Trophoblast cell (in vitro differentiated cells and primary cell): ENCODE measurements at places on chromosomes 5 and 9.

GRCh38 chr5:59565551-59565950 is 328.0 kb downstream of the PDE4D start:
- DNase-seq = no peak
- peaks cover 4% of the 10 kb centered on the region for H3K4me1 ChIP-seq
- H3K4me3 ChIP-seq = no peak overlapping the region
- no peak overlapping the region for H3K27ac ChIP-seq
- no peaks in the 10 kb centered on the region for H3K36me3 ChIP-seq

GRCh38 chr9:6902423-6902822 is 144.7 kb downstream of the KDM4C start:
- H3K27me3 ChIP-seq = no peaks in the 10 kb centered on the region
- DNase-seq = no peak
- H3K27ac ChIP-seq = no peak overlapping the region
- H3K4me3 ChIP-seq = no peak overlapping the region
- H3K4me1 ChIP-seq = no peaks in the 10 kb centered on the region
- H3K36me3 ChIP-seq = no peaks in the 10 kb centered on the region

DNA sequence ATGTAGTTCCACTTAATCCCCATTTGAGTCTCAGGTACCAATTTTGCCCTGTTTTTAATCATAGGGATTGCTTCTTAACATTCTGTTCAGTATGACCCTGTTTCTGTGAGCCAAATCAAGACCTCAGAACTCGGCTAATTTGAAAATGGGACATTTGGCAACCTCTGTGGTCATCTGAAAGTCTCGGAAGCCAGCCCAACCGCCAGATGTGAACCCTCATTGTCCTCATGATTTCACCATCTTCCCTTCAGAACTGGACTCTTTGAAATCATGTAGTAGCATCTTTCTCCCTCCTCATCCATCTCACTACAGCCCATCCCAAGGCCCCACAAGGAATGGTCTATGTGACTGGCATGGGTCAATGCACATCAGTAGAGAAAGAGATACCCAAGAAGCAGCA is 88.9 kb downstream of the S1PR3 start:
- no peaks in the 10 kb centered on the region for H3K27me3 ChIP-seq
- no peaks in the 10 kb centered on the region for H3K4me1 ChIP-seq
- H3K4me3 ChIP-seq = no peak overlapping the region
- H3K27ac ChIP-seq = no peak overlapping the region
- DNase-seq = no peak

DNA sequence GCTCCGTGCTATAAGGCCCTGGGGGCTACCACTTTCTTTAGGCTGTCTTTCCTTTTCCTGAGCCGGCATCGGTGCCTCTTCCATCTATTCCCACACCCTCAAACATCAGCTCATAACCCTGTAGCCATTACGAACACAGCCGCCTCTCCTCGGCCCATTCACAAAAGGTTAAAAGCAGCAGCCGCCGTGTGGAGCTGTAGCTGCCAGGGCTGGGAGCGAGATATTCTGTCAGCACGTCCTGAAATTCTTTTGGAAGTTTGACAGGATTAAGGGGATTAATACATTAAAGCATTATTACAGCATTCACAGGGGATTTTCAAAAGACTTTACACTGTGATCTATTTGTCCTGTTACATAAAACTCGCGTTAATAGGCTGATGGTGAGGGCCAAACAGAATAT is 428.2 kb downstream of the CDK5RAP2 start:
- H3K4me1 ChIP-seq = no peaks in the 10 kb centered on the region
- H3K36me3 ChIP-seq = no peaks in the 10 kb centered on the region
- DNase-seq = no peak
- H3K4me3 ChIP-seq = no peak overlapping the region

GRCh38 chr5:180873615-180874520 is 12.8 kb upstream of the ZFP62 start:
- H3K36me3 ChIP-seq = no peaks in the 10 kb centered on the region
- no peak overlapping the region for H3K27ac ChIP-seq
- H3K4me1 ChIP-seq = peaks cover 2% of the 10 kb centered on the region

DNA sequence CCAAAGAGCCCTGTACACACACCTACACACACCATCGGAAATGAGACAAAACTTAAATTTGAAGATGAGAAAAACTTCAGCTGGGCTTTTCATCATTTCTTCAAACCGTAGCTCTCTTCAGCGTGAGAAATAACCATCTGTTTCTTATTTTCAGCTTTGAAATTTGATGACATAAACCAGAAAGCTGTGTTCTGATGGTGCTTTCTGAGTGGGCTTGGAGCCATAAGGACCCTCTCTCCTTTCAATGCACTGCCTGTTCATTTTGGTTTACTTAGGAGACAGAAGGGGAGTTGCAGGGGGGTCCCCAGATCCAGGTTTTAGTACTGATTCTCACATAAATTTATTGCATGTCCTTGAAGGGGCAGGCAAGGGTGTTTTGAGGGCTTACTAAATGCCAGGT is 9.5 kb downstream of the FBXO10 start:
- H3K4me1 ChIP-seq = no peaks in the 10 kb centered on the region
- no peak overlapping the region for H3K4me3 ChIP-seq
- peaks cover 4% of the 10 kb centered on the region for H3K36me3 ChIP-seq
- no peak for DNase-seq

GRCh38 chr9:22373636-22374035 is 73.0 kb upstream of the DMRTA1 start:
- H3K4me3 ChIP-seq = no peak overlapping the region
- DNase-seq = no peak
- H3K27me3 ChIP-seq = no peaks in the 10 kb centered on the region
- no peak overlapping the region for H3K27ac ChIP-seq

- peaks cover 2% of the 10 kb centered on the region for H3K36me3 ChIP-seq
- no peaks in the 10 kb centered on the region for H3K4me1 ChIP-seq
- no peak overlapping the region for H3K27ac ChIP-seq
- H3K27me3 ChIP-seq = no peaks in the 10 kb centered on the region
- DNase-seq = no peak
Observed at GRCh38 chr9:76087976-76088375, 197.5 kb downstream of the PCSK5 start.

DNA sequence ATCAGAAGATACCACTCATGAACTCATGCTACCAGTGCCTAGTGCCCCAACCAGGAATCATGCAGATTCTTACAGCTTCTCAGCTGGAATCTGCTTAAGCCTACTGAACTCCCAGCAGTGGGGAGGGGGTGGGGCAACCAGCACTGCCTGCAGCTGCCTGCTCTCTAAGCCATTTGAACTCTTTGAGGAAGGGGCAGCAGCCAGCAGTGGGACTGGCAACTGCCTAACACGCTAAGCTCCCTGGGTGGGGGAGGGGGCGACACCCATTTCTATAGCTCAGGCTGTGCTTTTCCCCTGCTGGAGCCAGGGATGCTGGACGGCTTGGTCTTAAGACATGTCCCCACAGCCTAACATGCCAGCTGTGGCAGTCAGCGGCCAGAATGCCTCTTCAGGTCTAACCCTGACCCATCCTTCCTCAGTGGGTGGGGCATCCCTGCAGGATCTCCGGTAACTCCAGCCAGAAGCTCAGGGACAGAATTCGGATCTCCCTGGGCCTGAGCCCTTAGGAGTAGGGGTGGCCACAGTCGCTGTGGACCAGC is 889.7 kb downstream of the CDH9 start:
- no peaks in the 10 kb centered on the region for H3K36me3 ChIP-seq
- H3K27ac ChIP-seq = no peak overlapping the region
- H3K4me3 ChIP-seq = no peak overlapping the region
- no peak for DNase-seq

GRCh38 chr5:157166214-157167213 is at the start of gene GARIN3:
Gene GARIN3 (minus strand): TSS chr5:157166264. CDS start chr5:157166168, 96 bp downstream.
- H3K4me1 ChIP-seq = no peaks in the 10 kb centered on the region
- H3K27me3 ChIP-seq = no peaks in the 10 kb centered on the region
- no peaks in the 10 kb centered on the region for H3K36me3 ChIP-seq
- H3K4me3 ChIP-seq = no peak within 1 kb of the TSS
- no peak within 1 kb of the TSS for H3K27ac ChIP-seq

- no peak for DNase-seq
- H3K27me3 ChIP-seq = no peaks in the 10 kb centered on the region
- no peaks in the 10 kb centered on the region for H3K36me3 ChIP-seq
Observed at GRCh38 chr9:130459941-130460669, 15.3 kb downstream of the ASS1 start.

DNA sequence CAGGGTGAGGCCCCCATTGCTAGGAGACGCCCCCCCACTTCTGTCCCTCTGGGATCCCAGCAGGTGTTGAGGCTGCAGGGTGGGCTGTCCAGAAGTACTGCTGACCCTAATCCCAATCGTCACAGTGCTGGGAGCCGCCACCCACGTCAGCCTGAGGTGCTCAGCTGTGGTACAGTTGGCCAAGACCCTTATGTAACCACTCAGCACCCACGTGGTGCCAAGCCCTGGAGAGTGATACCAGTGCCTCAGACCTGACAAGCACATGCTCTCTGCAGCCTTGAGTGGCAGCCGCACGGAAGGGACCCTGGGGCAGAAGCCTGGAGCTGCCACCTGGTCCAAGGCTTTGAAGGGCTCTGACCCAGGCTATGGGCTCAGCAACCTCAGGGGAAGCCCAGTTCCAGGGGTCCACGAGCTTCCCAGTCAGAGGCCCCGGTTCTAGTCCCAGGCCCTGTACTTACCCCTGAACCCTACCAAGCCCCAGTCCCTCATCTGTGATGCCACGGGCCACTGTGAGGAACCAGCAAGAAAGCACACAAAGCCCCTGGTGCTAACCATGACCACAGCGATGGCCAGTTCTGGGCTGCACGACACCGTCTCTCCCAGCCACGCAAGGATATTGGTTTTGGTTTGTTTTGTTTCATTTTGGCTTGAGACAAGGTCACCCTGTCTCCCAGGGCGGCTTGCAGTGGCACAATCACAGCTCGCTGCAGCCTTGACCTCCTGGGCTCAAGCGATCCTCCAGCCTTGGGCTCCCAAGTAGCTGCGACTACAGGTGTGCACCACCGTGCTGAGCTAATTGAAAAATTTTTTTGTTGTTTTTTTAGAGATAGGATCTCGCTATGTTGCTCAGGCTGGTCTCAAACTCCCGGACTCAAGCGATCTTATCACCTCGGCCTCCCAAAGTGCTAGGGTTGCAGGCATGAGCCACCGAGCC is 50.7 kb downstream of the DBH start:
- no peak for DNase-seq
- H3K4me3 ChIP-seq = no peak overlapping the region
- H3K4me1 ChIP-seq = peaks cover 47% of the 10 kb centered on the region
- H3K36me3 ChIP-seq = no peaks in the 10 kb centered on the region
- H3K27ac ChIP-seq = no peak overlapping the region

DNA sequence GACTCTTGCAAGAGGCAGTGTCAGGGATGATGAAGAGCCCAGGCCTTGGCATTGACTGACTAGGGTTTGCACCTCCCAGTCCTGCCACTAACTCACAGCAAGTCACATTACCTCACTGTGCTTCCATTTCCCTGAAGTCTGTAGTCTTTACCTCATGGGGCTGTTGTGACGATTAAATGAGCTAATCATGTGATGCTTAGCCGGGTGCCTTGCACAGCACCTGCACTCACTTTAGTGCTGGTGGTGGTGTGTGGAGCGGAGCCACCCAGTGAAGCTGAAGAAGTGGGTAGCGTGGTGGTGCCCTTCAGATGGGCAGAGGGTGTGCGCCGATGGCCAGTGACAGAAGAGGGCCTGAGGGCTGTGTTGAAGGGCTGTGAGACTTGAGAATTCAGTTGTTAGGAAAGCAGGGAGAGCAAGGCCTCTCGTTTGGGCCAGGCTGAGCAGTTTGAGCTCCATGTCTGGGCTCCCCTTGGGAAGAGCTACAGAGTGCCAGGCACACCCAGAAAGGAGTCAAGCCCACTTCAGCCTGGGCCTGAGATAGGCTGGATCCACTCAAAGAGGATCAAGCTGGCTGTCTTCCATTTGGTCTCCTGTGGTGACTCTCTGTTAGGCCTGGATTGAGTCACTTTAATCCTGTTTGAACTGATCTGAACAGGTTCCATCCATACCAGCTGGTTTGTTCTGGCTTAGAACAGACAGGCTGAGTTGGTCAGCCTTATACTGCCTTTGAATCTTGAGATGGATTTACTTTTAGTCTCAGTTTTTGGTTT is 42.5 kb downstream of the RALGPS1 start:
- no peaks in the 10 kb centered on the region for H3K36me3 ChIP-seq
- DNase-seq = no peak
- H3K27ac ChIP-seq = no peak overlapping the region
- no peak overlapping the region for H3K4me3 ChIP-seq
- no peaks in the 10 kb centered on the region for H3K27me3 ChIP-seq
- no peaks in the 10 kb centered on the region for H3K4me1 ChIP-seq

- no peaks in the 10 kb centered on the region for H3K4me1 ChIP-seq
- H3K36me3 ChIP-seq = no peaks in the 10 kb centered on the region
- H3K27ac ChIP-seq = no peak overlapping the region
Observed at GRCh38 chr9:69815313-69815712, 5.3 kb upstream of the CFAP95 start.

- no peak overlapping the region for H3K27ac ChIP-seq
- H3K36me3 ChIP-seq = no peaks in the 10 kb centered on the region
- H3K4me3 ChIP-seq = no peak overlapping the region
- no peaks in the 10 kb centered on the region for H3K27me3 ChIP-seq
Observed at GRCh38 chr5:110838961-110839360, 100.2 kb downstream of the SLC25A46 start.

DNA sequence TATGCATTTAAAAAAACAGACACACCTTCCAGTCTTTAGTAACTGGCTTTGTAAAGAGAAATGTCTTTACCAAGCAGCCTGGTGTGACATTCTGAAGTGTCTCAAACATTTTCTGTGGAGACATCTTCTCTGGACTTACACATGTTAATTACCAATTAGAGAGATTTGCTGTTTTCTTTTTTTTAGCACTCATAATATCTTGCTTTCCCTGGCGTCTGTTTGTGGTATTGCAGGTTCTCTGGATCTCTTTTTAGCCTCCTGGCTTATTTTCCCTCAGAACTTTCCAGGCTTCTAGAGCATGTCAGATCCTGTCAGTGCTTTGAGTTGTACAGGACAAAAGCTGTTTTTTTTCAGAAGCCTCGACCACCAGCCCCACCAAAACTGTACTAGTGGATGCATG is 92.5 kb downstream of the MSX2 start:
- no peak overlapping the region for H3K27ac ChIP-seq
- H3K27me3 ChIP-seq = no peaks in the 10 kb centered on the region
- H3K36me3 ChIP-seq = no peaks in the 10 kb centered on the region
- DNase-seq = no peak

DNA sequence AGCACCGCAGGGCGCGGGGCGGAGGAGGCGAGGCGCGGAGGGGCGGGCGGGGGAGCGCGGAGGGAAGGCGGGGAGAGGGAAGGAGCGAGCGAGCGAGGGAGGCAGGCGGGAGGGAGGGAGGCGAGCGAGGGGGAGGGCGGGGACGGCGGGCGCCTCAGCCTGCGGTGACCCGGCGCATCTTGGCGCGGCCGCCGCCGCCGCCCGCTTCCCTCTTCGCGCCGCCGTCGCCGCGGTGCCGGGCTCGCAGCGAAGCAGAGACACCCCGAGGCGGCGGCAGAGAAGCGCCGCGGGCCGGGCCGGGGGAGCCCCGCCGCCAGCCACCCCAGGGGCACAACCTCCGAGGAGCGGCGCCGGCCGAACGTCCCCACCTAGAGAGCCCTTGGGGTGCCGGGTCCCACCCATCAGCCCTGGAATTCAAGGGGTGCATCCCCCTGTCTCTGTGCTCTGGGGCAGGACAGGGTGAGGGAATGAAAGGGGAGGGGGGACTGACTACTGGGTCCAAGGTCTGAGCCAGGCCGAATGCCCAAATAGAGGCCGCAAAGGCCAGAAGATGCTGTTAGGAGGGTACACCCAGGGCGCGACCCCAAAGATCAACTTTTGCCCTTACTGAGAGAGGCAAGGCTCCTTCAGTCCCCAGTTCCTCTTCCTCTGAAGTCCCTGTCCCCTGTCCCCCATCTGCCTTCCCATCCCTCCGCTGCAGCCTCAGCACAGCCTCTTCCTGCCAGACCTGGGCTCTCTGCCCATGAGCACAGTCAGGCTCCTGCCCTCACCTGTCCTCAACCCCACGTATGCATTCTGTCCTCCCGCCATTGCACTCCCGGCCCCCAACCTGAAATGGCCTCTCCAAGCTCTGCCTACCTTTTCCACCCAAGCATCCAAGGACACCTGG is at the start of gene ADAMTS2:
Gene ADAMTS2 (minus strand): TSS at position 29 of the 889 bp plus-strand sequence. CDS start 133 bp downstream, outside the sequence.
- H3K4me1 ChIP-seq = peaks cover 8% of the 10 kb centered on the region
- no peak within 1 kb of the TSS for H3K27ac ChIP-seq
- H3K4me3 ChIP-seq = peak within 1 kb of the TSS; percentile 80
- H3K27me3 ChIP-seq = peaks cover 11% of the 10 kb centered on the region
